Stimulated activated CD4-positive, alpha-beta T cell treated with anti-CD3 and anti-CD28 coated beads, TNF-alpha, amount 100 ng/mL, for 1 hour (primary cell): ENCODE measurements at places on chromosomes 4 and X.

DNA sequence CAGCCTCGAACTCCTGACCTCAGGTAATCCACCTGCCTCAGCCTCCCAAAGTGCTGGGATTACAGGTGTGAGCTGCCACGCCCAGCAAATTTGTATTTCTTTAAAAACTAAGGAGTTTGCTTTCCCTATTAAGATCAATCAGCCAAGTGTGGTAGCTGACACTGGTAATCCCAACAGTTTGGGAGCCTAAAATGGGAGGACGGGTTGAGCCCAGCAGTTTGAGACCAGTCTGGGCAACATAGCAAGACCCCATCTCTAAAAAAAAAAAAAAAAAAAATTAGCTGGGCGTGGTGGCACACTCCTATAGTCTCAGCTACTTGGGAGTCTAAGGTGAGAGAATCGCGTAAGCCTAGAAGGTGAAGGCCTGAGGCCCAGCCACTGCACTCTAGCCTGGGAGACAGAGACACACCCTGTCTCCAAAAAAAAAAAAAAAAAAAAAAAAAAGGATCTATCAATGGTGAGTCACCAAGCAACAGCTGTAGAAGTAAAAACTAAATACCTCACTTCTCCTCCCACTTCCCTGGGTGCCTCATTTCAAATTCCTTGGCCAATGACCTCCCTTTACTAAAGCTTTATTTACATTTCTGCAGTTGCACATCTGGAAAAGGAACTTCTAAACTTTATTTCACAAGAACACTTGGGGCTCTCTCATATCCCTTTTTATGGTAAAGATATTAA, 54.5 kb downstream of the LDB2 start:
- DNase-seq: no peak

- DNase-seq: no peak
These were observed 288.7 kb downstream of the PRDM5 start for GRCh38 chr4:120633810-120634209.

DNA sequence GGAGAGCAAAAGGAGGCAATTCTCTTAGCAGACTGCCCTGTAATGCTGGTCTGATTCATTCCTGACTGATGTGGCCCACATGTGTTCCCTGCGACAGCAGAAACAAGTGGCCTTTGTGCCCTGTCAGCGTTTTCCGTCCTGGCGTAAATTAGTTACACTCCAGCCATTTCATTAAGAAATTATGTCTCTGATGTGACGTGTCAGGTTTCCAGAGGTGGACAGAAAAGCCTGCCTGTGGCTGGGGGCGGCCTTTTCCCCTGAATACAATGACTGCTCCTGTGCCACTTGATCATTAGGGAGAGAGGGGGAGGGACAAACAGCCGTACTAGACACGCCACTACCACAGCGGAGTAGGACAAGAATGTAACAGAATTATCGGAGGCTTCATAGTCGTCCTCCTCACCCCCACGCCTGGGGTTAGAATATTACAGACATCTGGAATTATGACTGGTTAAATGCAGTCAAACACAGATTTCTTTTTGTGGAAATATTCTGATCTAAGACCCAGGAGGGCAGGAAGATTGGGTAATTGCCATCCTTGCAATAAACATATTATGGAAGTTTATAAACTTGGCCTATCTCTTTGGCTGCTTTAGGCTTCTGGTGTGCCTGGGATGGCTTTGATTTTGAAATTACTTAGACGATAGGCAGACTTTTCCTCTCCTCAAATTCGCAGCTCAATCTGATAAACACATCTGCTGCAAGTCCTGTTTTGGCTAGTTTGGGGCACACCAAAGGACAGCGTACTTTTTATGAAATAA, 146.2 kb upstream of the BCOR start:
- no peak for DNase-seq

GRCh38 chr4:620851-621261, 4.5 kb upstream of the PDE6B start:
- no peak for DNase-seq

DNA sequence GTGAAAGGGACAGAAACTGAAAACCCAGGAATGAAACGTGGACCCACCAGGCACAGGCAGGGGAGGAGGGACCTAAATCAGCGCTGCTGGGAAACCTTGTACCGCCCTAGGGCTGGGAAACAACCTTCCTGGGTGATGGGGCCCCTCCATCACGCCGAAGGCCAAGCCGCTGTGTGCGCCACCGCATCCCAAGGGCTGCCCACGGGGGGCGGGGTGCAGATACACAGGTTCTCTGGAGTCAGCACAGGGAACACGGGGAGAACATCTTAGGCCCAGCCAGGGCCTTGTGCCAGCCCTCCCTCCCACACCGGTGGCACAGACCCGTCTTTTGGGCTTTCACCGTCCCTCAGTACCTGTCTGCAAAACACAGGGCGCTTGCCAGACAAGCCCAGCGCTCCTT, 13.0 kb downstream of the UVSSA start:
- no peak for DNase-seq

DNA sequence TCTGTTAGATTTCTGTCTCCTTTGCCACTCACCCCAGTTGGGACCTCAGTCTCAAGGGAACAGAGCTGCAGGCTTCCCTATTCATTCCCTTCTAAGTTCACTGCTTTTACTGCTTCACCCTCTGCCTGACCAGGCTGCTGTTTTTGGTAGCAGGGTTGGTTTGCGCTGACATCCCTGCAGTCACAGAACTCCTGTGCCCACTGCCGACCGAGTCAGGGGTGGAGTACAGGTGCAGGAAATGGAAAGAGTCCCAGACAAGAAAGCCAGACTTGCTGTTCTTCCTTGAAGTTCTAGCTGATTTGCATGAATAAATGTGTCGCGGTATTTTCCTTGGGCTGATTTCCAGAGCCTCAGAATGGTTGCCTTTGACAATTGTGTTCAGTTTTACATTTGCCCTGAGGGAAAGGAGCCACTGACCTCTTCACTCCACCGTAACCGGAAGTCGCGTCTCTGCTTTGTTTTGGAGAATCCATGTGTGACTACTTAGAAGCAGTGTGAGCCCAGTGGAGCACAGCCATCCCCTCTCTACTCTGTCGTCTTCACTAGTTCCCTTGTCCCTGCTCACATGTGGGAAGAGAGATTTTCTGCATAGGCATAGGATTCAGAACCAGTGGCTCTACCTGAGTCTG, 84.8 kb downstream of the TNIP2 start:
- no peak for DNase-seq

GRCh38 chr4:14496408-14496807, 505.9 kb upstream of the CPEB2 start:
- DNase-seq: no peak

- no peak for DNase-seq
These were observed 143.5 kb upstream of the GALNT7 start for GRCh38 chr4:173025131-173025530.

DNA sequence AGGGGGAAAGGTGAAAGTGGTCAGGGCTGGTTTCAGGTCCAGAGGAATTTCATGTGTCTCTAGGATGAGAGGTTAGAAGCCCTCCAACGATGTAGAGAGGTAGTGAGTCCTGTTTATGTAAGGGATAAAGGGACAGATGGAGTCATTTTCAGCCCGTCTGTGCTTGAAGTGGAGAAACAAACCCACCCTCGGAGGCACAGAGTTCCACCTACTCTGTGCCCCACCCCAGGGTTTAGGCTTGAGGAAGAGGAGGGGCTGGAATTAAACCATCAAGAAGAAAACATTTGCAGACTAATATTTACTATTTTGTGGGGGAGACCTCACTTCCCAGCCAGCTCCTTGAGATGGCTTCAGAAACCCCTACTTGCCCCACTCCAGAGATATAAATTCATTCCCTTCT, 868 bp upstream of the GNL3L start:
- DNase-seq: no peak

- no peak for DNase-seq
These were observed 1.2 kb upstream of the CHRNA9 start for GRCh38 chr4:40333921-40334352.

DNA sequence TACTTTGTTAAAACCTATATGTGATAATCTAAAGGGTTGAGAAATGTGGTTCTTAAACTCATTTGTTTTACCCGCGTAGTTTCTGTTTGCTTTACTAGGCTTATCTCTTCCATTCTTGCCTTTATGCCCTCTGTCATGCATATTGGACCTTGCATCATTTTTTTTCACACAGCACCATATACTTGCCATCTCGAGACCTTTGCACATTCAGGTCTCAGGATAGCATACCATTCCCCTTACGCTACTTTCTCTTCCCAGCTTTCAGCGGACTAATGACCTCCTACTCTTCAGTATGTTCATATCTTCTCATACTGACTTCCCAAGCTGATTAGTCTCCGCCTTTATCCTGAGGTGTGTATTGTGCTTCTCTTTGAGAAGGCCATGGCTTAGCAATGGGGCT, 40.5 kb downstream of the USP38 start:
- DNase-seq: no peak

- DNase-seq: no peak
These were observed 364.1 kb downstream of the FSTL5 start for GRCh38 chr4:161799710-161800109.

GRCh38 chr4:8010618-8011017, 71.0 kb upstream of the AFAP1 start:
- no peak for DNase-seq

DNA sequence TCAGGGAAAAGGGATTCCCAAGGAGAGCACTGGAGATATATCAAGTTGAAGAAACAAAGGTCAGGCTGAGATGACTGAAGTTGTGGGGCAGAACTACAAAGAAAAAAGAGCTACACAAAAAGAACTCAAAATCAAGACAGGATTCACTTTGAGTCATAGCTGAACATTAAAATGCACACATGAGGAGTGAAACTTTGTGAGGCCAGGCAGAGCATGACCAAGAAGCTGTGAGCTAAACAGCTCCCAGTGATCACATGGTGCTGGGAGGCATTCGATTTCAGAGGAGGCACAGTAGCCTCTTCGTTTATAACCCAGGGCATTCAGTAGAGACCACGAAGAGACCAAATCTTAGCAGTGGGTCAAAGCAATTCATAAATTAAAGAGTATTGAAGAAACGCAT, 145.3 kb downstream of the ATRX start:
- DNase-seq: no peak

DNA sequence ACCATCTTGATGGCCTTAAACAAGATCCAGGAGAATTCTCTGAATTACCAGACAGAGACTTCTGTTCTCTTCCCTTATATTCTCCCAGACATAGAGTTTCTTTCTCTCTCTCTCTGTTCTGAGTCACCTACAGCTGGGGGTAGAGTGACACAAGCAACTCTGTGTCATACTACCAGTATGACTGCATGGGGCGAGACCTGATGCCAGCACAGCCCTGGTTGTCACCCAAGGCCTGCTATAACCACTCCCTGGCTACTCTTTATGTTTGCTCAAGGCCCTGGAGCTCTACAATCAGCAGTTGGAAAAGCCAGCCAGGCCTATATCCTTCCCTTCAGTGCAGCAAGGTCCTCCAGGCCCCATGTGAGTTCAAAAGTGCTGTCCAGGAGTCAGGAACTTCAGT, 114.2 kb upstream of the TENT5D start:
- no peak for DNase-seq
